ENCODE measurements at places on chromosomes 11 and 22.
A peak's percentile ranks its signal among the peaks of the same experiment; 100 is the strongest.

DNA sequence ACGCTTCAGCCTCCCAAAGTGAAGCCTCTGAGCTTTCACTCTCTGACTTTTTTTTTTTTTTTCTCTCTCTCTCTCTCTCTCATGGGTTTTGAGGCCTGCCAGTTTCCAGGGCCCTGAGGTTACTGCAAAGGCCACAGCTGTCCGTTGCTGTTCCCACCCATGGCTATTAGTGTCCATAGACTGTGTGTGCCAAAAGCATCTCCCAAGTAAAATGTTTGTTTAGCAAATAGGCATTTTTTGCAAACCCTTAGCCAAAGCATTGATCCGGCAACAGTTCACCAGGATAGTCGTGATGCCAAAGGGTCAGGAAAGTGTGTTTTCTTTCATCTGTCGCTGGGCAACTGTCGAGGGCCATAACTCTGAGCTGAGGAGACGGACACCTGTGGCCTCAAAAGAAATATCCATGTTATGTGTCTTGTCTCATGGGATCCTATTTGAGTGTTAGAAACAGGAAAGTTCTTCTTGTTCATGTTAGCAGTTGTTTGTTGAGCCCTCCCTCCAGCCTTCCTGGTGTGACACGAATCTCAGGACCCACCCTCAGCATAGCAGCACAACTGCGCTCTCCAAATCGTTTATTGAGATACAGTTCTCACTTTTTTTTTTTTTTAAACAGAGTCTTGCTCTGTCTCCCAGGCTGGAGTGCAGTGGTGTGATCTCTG lies 18.4 kb downstream of the FADS2 start:
- no peak for DNase-seq

- no peak for DNase-seq
Measured at GRCh38 chr11:79108851-79109250, 332.0 kb downstream of the TENM4 start.

DNA sequence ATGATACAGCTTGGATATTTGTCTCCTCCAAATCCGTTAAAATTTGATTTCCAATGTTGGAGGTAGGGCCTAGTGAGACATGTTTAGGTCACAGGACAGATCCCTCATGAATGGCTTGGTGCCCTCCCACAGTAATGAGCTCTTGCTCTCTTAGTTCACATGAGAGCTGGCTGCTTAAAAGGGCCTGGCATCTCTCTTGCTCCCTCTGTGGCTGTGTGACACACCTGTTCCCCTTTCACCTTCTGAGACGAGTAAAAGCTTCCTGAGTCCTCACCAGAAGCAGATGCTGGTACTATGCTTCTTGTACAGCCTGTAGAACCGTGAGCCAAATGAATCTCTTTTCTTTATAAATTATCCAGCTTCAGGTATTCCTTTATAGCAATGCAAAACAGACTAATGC lies 3.5 kb downstream of the VPS37C start:
- DNase-seq: no peak

DNA sequence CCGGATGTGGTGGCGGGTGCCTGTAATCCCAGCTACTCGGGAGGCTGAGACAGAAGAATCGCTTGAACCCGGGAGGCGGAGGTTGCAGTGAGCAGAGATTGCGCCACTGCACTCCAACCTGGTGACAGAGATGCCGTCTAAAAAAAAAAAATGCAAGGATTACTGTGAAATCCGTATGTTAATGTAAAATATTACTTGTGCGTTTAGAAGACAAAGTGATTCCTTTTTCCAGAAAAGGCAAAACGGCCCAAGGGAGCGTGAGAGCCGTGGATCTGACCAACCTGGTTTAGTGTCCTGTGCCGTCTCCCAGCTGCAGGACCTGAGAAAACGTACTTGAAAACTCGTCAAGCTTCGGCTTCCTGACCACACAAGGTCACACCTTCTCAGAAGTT lies 905 bp downstream of the HDHD5 start:
- no peak for DNase-seq

DNA sequence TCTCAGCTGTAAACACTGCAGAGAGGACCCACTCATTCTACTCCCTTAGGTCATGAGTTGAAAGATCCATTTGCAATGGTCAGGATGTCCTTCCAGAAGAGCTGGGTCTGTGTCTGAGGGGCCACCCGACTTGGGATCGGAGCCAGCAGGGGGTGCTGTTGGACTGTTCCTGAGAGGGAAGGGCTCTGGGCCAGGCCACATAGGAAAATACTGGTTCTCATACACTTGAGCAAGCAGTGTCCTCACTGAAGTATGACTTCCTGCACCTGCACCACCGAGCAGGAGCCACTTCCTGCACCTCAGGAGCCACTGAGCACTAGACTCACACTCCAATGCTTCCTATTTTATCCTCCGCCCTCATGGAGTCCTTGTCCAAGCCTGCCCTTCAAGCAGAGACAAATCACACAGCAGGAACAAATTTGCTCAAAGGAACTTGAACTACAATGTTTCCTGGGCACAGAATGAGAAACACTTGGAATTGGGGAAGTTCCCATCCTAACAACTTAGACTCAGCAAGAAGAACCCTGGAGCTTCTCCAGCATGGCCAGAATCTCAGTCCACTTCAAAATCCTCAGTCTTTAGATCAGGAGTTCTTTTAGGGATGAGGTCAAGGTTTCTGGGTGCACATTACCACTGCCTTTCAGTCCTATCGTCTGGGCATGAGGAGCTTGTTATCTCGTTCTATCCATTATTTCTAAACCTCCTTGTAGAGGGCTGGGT lies 36.6 kb upstream of the VPREB1 start:
- peak; percentile 64 for DNase-seq

GRCh38 chr11:73753938-73754337 lies 6.9 kb downstream of the RAB6A start:
- DNase-seq: no peak

GRCh38 chr22:25658633-25659032 lies 83.4 kb upstream of the MYO18B start:
- DNase-seq: no peak

DNA sequence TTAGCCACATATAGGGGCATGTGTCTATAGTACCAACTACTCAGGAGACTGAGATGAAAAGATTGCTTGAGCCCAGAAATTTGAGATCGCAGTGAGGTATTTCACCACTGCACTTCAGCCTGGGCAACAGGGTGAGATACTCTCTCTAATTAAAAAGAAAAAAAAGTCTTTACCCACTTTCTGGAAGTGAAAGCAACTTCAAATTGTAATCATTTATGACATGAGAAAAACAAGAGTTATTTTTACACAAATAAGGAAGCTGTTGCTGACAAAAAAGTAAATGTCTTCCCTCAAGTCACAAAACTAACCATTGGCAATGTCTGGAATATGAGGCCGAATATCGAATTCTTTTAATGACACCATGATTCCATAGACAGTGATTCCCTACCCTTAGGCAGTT lies 71.4 kb downstream of the GLYATL1 start:
- DNase-seq: no peak

- no peak for DNase-seq
Measured at GRCh38 chr11:69732910-69733309, 29.1 kb upstream of the FGF19 start.

DNA sequence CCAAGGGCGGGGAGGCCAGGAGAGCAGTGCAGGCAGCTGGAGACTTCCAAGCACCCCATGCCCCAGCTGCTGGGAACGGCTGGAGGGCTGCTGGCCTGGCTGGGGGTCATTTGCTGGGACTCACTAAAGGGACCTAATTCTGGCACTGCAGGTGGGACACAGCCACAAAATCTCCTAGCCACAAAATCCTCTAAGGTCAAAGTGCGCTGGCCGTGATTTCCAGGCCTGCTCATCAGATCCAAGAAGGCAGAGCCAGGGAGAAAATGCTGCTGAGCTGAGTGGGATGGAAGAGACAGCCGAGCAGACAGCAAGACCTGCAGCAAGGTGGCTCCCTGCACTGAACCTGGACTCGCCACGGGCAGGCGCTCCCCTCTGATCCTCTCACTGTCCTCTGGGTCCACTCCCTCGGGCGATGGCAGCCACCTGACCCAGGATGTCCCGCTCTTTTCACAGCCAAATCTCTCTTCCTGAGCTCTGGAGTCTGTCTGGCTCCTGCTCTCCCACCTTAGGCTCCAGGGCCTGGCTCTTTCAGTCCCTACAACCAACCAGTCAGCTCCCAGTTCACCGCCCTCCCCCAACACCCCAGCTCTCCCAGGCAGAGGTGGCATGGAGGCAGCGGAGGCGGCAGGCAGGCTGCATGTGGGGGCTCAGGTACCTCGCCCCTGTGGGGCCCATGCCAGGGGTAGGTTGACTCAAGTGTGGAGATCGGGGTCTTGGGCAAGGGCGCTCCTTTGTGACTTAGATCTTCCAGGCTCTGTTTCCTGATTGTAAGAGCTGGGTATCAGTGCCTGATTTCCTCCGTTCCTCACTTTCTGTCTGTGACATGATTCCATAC lies 14.5 kb downstream of the OVOL1 start:
- no peak for DNase-seq

GRCh38 chr11:93189462-93189861 lies 8.3 kb downstream of the SLC36A4 start:
- no peak for DNase-seq

- no peak for DNase-seq
Measured at GRCh38 chr11:133720951-133721350, 124.4 kb downstream of the SPATA19 start.

- DNase-seq: no peak
Measured at GRCh38 chr22:40451210-40451609, 80.8 kb downstream of the SGSM3 start.

- DNase-seq: no peak
Measured at GRCh38 chr11:132977241-132977640, 555.1 kb downstream of the OPCML start.

DNA sequence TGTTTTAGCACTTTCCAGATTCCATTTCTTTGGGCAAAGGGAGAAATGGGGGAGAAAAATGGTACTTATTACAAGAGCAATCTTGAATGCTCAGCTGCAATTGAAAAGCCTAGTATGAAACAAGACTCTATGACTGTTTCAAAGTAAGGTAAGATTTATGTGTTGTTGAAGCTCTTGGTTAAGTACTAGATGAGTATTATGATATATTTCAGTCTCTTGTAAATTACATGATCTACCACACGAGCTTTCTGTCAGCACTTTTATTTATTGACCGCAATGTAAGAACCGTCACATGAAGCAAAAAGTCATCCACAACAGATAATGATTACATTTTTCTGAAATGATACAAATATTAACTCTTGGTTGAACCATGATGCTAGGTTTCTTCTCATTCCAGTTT lies 906.7 kb upstream of the CHORDC1 start:
- no peak for DNase-seq

DNA sequence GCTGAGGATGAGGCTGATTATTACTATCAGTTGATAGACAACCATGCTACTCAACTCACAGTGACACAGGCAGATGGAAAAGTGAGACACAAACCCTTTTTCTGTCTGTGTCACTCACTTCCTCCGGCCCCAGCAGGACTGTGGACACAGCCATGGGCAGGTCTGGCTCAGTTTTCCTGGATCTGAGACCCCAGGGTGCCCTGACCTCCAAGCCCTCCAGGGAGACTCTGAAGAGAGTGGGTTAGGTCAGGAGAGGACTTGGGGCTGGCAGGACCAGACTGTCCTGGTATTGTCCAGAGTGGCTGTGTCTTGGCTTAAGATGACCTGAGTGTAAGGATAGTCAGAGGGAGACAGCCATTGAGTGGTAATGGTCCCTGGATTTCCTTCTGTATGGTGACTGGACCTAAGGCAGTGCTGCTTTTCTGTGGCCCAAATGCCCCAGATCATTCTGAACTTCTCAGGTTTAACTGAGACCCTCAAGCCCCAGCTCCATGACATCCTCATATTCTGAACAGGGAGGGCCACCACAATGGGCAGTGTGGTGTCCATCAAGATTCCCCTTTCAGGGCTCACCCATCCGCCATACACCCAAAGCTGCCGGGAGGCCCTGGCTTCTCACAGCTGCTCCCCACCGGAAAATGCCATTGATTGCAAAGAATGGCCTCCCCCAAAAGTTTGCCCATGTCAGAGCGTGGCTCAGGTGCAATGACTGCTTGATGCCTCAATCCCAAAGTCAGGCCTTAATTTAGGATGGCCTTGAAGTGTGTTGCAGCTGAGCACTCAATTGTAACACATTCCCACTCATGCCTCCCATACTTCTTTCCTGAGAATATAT lies 36.2 kb upstream of the PRAME start:
- DNase-seq: no peak

GRCh38 chr11:2928605-2929530 lies at the start of gene PHLDA2:
Gene PHLDA2, minus strand, starts transcription at chr11:2929420. Its CDS starts 56 bp downstream, at chr11:2929364.
- peak; percentile 47 for DNase-seq

- DNase-seq: no peak
Measured at GRCh38 chr22:44592126-44592823, 94.2 kb upstream of the RTL6 start.

- DNase-seq: no peak
Measured at GRCh38 chr11:73087730-73088129, 54.4 kb downstream of the FCHSD2 start.
